ENCODE measurements at places on chromosomes 1 and 21.
A peak's percentile ranks its signal among the peaks of the same experiment; 100 is the strongest.

DNA sequence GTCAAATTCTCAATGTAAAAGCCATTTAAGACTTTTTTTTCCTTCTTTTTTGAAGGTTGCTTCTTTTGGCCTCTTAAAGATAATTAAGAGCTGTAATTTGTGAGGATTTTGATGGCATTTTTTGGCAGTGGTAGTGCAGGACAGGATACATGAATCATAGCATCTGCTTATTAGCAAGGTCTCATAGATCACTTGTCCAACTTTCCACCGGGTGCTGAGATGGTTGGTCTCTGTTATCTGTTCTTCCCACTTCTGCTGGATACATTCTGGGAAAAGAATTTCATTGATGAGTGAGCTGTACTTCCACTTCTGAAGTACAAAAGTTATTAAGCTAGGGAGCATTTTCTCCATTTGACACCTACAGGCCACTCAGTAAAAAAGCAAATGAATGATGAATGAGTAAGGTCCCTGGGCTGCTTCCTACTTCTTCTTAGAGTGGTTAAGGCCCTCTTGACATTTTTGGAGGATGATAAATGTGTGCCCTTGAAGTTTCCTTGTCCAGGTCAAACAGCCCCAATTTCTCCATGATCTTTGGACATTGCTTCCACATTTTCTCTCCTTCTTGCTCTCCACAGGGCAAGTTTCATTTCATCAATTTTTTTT lies 100.6 kb downstream of the ROR1 start:
- DNase-seq = no peak

DNA sequence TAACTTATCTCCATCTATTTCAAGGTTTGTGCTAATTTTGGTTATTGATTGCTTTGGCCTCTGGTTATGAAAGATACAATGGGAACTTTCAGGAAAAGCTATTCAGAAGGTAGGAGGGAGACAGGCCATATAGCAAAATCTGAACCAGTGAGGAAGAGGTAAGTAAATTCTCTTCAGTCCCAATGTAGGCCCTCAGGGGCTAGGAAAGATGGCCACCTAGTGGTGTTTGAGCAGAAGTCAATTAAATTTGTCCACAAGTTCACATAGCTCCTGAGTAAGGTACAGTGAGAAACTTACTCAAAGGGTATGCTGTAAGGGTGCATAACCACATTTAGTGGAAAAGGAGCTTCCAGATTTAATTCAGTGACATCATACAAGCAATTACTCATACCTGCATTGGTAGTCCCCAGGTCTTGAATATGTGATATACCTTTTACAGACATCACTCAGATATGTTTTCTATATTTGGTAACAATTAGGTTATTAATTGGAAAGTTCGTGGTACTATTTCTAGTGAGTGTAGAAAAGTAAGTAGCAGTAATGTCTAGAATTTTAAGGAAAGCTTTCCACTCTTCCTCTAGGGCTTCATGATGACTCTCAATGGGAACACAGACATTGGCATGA lies 21.4 kb upstream of the FMO1 start:
- DNase-seq = peak; percentile 33

DNA sequence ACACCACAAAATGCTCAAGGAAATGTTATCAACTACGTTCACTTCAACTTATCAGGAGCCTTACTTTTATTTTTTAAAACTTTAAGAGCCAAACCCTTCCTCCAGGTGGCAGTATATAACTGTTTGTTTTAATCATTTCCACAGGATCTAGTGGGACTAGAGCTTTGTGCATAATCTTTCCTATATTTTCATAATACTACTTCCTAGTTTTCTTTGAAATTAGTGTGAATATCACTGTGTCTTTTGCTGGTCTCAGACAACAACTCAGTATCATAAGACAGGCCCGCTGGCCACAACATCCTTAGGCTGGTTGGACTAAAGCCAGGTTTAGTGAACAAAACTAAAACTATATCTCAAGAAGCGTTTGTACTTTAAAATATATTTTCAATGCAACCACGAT lies 145.5 kb downstream of the TIAM1 start:
- DNase-seq = no peak

DNA sequence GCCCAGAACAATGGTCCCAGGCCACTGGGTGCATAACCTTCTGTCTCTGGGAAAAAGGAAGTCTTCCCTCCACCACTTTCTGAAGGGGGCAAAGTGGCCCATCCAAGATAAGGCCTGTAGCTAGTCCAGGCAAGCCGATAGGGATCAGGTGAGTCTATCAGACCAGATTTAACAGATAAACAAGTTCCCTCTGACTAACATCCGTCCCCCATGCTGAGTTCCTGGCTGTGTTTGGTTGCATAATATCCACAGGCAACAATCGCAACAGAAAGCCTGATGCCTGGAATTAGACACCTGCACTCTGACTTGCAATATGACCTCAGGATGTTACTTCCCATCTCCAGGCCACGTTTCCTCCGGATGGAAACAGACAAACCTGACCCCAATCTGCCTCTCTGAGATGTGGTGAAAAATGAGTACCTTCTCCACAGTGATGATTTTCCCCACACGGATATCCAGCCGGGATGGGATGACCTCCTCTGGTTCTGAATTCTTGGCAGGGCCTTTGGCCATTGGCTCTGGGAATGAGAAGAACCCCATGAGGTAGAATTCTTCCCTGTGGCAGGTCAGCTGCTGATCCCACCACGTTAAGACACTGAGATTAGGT lies 36.4 kb downstream of the YARS1 start:
- DNase-seq = no peak

DNA sequence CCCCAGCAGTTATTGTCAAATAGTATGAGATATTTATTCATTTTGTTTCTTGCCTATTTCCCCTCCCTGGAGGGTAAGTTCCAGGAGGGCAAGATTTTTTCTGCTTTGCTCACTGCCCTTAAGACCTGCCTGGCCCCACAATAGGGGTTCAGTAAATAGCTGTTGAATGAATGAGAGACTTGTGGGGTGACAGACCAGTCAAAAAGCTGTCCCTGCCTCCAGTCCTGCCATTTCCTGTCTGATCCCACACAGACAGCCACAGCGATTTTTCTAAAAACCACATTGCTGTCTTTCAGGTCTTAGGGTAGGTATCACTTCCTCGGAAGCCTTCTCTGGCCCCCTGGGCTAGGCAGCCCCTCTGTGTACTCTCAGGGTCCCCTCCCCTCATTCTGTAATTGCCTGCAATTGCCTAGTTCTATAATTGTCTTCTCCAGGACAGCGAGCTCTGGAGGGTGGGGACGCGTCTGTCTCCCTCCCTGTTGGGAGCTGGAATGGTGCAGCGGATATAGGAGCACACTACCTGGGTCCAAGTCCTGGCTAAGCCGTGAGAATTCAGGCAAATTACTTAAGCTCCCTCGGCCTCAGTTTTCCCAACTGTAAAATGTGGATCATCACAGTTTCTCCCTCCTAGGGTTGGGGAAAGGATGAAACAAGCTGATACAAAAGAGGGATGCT lies 1.8 kb upstream of the EXTL1 start:
- no peak for DNase-seq

GRCh38 chr1:207454046-207454964 lies at the start of gene CR2:
Gene CR2, plus strand, starts transcription at chr1:207454328. Its CDS starts 91 bp downstream, at chr1:207454419.
- DNase-seq = peak; percentile 73

DNA sequence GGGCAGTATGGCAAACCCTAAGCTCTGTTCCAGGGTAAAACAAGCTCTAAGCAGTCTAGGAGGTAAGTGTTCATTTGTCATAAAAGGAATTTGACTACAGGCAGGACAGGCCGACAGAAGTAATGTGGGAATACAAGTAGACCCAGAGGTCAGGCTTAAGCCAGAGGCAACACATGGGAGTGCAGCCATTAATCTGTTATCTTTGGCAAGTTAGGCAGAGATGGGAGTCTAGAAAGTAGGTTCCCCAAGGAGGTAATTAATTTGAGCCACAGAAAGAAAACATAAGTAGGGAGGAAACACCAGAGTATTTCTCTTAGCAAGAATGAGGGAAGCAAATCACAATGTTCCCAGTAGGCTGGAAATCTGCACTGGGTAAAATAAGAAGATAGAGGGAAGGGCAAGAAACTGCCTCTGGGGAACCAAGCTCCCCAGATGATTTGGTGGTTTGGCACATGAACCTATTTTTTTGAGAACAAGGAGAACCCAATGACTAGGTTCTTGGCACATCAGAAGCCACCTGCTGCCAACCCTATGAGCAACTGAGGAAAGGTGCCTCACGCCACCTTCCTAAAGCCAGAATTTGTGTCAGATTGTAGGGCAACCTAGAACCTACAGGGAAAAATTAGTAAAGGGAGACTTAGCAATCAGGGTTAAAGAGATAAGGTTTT lies 636.4 kb upstream of the PLXNA2 start:
- no peak for DNase-seq

Data from activated CD4-positive, alpha-beta memory T cell treated with anti-CD3 and anti-CD28 coated beads for 36 hours (primary cell).